ENCODE measurements at places on chromosomes 7 and 10.

- DNase-seq, result no peak
Observed at GRCh38 chr7:27162561-27163287, 2.6 kb downstream of the HOXA9 start.

DNA sequence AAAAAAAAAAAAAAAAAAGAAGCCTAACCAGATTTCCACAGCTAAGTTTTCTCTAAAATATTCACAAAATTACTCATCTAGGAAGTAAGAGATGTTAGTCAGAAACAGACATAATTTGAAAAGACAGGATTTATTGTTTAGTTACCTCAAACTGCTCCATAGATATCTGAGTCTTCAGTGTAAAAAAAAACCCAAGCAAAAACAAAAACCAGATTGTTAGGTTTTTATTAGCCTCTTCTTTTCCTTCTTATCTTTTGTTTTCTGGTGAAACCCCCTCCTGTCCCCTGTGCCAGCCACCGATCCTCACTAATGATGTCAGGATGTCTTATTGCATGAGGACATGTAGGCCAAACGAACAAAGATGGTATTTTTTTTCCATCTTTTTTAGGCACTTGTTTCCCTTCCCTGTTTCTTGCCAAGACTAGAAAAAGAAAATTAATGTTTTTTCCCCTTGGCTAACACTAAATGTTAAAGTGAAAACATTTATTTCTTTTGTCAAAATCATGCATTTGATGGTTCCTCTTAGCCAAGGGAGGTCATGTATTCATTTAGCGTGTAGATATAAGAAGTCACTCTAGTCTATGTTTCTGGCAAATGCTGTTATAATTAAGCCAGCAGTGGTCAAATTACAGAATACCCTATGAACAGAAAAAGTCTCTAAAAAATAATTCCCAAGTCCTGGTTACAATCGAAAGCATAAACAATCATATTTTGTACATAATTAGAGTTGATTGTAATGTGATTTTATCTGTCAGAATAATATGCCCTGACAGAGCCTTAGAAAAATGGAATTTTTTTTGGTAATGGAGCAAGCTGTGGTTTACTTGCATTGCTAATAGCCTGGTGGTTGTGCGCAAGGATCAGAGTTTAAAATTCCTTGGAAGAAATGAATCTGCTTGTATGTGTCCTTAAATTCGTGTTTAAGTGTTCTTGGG, 702.4 kb upstream of the FZD8 start:
- DNase-seq, result no peak

GRCh38 chr10:43976292-43976691, 327.6 kb upstream of the ZNF32 start:
- DNase-seq, result no peak

DNA sequence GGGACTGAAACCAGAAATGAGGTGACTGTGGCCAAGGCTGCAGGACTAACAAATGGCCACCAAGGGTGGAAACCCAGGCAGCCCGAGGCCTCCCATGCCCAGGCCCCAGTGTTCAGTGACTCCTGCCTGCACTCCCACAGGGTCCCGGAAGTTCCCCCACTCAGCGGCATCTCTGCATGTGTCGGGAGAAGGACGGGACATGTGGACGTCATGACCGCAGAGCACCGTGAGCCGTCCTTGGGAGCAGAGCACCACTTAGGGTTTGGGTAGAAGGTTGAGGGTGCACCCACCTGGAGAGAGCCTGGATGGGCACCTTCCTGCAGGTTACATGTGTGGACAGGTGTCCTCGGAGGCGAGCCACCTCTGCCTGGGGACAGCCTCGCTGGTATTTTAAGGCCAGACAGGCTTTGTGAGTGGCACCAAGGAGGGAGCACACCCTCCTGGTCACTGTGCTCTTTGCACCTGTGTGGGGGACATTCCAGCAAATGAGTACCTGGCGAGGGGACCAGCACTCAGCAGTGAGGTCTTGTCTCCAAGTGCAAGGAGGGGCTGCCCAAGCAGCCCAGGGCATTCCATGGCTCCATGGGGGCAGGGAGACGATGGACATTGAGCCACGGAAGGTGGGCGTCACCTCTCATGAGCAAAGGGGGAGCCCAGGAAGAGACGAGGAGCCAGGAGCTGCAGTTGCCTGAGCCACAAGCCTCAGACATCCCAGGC, 95.3 kb upstream of the TCERG1L start:
- DNase-seq, result no peak

DNA sequence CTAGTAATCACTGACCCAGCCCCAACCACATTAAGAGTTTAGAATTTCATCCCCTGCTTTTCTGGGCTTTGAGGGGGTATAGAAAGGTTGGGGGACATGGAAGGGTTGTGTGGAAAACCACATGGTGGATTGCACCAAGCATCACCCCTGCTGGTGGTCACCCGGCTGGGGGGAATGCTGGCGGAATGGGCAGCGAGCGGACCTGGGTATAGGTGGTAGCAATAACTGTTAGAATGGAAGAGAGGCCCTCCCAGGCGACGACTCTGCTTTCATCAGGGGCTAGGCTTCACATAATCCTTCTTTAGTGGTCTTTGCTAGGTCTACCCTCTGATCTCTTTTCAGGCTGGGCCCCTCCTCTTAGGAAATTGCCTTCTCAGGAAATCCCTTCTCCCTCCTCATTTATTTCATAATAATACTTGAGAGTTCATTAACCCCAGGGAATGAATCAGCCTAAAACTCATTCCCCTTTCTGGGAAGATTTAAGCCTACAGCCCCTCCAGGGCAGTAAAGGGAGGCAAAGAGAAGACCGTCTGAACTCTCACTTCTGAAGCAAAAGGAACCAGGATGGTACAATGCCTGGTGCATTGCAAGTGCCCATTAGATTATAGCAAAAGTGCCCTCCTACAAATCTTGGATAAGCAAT, 90.7 kb upstream of the LEP start:
- no peak for DNase-seq

DNA sequence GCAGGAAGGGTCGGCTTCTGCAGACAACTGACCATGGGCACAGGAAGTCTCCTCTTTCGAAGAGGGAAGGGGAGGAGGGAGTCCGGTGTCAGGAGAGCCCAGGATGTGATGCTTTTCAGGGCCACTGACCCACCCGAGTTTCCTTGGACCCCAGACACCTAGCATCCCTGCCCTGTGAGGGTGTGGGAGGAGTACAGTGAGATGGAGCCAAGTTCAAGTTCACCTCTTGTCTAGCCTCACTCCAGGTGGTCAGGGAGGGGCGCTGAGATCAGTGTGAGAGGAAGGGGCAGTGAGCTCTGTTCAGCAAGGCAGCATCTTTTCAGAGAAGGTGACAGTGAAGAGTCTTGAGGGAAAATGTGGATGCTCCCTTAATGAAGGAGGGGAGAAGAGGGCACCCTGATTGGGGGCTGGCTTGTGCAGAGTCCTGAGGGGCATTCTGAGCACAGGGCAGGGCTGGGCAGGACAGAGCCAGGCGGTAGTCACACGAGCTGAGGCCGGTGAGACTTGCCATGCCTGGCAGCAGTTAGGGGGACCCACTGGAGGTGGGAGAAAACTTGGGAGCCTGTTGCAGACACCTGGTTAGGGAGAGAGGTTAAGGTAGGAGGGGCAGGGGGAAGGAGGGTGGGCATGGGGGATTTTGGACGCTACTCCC, 49.7 kb downstream of the ADCY1 start:
- DNase-seq, result no peak
